ENCODE measurements at places on chromosomes 16 and 17.

- no peak for DNase-seq
These were observed 25.0 kb downstream of the TMEM94 start for GRCh38 chr17:75481194-75482068.

DNA sequence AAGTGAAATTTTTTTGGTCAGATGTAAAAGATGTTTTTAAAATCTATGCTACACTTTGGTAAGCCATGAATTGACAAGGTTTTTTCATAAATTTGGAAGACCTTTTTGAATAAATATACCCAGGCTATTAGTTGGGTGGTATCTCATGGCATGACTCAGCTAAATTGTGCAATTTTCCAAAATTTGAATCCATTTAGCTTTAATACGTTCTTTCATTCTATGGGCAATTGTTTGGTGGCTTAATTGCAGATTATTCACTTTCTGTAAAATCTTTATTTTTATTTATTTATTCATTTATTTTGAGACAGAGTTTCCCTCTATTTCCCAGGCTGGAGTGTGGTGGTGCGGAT is 82.8 kb upstream of the TNRC6A start:
- DNase-seq, result no peak

DNA sequence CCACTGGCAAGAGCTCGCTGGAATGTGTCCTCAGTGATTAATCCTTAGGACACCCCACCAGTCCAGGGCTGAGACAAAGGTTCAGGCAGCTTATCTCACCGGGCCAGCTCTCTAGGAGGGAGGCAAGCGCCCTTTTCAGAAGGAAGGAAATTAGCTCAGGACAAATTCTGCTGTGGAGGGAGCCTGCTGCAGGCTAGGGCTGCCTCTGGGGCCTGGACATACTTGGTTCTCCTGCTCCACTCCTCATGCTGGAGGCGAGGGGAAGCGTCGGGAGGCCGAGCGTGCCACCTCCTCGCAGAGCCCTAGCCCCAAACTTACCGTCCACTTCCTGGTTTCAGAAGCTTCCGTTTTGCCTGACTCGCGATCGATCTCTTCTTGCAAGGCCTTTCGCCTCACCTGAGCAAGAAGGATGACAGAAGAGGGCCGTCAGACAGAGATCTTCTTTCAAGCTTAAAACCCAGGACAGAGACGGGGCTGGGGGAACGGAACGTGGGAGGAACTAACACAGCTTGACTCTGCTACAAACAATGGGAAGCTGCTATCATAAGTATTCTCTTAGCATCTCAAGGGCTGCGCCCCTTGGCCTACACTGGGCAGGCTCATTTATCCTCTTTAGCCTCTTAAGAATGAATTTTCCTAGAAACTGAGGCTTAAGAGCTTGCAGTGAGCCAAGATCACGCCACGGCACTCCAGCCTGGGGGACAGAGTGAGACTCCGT is 7.7 kb downstream of the KNOP1 start:
- no peak for DNase-seq

DNA sequence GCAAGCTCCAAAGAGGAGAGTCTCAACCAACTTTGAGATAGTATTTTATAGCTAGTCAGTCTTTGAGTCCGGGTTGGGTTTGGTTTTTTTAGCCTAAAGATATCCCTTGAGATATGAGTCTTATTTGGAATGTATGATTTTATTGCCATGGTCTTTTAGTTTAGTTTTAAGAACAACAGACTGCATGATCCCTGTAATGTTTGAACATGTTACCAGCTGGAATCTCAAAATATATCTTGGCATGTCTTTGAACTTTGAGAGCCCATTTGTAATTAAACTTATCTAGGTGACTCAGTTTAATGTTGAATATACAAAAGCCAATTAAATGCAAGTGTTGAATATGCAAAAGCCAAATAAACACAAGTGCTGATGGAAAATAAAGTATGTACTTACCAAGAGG is 100.6 kb downstream of the TANGO6 start:
- no peak for DNase-seq

All from mesothelial cell of epicardium (in vitro differentiated cells).